ENCODE measurements at places on chromosomes 7 and 10.
A peak's percentile ranks its signal among the peaks of the same experiment; 100 is the strongest.

- DNase-seq: no peak
Observed at GRCh38 chr10:22618078-22618785, 96.1 kb downstream of the PIP4K2A start.

GRCh38 chr10:112148331-112148730 lies 35.2 kb downstream of the GPAM start:
- no peak for DNase-seq

DNA sequence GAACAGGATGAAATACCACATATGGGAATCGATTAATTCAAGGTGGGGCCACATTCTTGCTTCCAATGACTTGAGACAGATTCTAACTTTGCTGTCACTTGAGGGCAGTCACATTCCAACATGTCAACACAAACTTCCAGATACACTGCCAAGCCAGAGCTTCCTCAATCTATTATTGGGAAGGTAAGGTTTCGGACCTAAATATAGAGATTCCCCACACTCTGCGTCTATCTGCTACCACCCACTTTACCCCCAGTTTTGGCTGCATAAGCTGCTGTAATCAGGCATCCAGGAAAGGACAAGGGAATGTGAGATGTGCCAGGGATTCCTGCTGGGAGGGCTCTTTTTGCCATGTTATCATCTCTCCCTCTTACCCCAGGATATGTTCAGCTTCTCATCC lies 20.5 kb upstream of the DGKI start:
- DNase-seq: no peak

GRCh38 chr10:123087786-123088185 lies 48.0 kb upstream of the HMX3 start:
- no peak for DNase-seq

- no peak for DNase-seq
Observed at GRCh38 chr7:88922944-88923343, 127.4 kb upstream of the TEX47 start.

- no peak for DNase-seq
Observed at GRCh38 chr10:91289305-91289704, 68.8 kb downstream of the PCGF5 start.

GRCh38 chr7:157830331-157830730 lies 493.5 kb downstream of the DNAJB6 start:
- no peak for DNase-seq

- DNase-seq: no peak
Observed at GRCh38 chr10:33082373-33082895, 124.4 kb upstream of the ITGB1 start.

DNA sequence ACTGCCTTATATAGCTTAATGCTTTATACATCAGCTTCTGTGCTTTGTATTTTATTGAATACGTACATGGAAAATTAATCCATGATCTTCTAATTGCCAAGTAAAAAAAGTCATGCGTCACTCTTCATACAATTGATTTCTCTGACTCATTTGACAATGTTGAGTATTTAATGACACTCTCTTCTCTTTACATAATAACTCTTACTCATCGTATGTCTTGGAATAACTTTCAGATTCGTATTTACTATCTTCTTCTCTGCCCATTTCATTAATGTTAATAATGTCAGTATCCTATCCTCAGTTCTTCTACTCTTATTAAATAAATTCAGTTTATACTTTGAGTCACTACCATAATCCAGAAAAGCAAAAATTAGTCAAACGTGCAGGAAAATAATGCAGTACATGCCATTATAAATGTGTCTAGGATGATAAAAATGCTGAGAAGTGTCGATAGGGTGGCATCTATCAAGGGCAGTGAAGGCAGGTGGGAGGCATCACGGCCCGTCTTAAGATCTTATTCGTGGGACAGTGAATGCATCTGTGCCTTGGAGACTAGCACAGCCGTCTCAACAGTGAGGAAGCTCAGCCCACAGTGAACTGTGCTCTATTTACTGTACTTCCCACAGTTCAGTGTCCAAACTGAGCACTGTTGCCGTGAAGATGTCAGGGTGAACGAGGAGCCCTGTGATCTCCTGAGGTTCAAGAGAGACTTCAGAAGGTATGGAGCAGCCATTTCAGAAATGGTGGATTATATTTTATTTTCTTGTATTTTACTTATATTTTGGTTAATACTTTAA lies 39.8 kb upstream of the AKR1E2 start:
- DNase-seq: no peak

DNA sequence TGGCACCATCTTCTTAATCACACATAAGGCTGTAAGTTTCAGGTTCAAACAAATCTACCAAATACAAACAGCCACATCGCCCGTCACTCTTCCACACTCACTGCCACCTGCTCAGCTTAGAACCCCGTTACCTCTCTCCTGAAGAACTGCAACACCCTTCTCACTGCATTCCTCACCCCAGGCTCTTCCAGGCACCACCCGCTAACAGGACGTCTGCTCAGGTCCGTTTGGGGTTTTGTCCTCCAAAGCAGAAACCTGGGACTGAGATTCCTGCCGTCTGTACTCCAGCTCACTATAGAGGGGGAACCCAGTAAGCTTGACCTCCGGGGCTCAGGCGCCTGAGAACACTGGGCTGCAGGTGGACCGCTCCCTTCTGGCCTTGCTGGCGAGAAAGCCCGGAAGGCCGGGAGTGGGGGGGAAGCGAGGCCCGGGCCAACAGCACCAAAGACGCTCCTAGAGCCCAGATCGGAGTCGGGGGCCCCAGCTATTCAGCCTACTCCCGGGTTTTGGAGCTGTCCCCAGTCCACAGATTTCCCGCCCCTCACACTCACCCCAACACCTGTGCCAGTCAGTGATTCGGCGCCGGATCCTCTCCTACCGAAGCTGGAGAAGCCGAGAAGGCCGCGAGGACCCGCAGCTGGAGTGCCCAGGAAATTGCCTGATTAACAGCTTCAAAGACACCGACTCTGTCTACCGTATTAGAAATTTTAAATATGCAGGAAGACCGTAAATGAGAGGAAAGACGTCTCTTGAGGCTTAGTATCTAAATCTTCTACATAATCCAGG lies at the start of gene AP3M1:
TSS of gene AP3M1 (minus strand) at position 625 of the 786 bp plus-strand sequence. CDS start 12,449 bp downstream, outside the sequence.
- peak; percentile 65 for DNase-seq

DNA sequence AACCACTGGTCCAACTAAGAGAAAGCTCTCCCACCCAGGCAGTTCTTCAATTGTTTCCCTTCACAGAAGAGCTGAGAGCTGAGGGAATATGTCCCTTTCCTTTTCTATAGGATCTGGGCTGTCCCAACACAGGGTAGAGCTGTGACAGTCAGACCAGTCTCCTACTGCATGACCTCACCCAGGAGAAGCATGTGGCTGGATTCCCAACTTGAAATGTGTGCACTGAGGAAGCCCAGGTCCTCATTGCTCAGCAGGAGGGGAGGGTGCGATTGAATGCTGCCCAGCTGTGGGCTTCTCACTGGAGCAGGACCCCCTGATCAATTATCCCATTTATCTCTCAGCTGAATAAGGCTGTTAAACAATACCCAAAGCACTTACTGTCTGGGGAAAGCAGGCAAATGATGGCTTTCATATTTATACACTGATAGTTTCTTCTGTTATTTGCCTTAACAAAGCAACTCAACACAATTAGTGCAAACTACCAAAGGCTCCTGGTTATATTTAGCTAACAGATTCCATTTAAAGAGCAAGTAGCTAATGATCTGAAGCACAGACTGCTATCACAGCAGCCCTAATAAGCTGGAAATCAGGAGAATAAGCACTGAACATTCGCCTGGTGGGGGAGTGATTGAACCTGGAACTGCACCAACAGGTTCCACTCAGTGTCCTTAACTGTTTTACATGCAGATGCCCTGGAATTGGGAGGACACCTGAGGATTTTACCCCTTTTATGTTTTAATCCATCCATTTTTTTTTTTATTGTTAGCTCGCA lies 508.8 kb downstream of the CCSER2 start:
- DNase-seq: no peak

GRCh38 chr7:151796871-151797537 lies 79.9 kb downstream of the PRKAG2 start:
- no peak for DNase-seq

DNA sequence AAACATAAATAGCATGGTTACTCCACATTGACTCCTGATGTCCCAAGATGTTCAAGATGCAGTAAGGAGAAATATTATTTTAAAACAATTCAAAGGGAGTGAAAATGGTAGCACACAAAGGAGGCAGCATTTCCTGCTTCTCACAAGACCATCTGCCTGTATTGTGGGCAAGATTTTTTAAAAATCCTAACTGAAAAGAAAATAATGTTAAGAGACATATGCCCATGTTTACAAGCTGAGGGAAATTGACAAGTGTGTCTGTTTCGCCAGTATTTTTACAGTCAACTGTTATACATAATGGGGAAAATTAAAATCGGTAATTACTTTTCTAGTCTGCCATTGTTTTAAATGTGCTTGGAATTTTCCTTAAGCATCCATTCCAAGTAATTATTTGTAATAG lies 646.2 kb upstream of the C7orf33 start:
- DNase-seq: no peak

DNA sequence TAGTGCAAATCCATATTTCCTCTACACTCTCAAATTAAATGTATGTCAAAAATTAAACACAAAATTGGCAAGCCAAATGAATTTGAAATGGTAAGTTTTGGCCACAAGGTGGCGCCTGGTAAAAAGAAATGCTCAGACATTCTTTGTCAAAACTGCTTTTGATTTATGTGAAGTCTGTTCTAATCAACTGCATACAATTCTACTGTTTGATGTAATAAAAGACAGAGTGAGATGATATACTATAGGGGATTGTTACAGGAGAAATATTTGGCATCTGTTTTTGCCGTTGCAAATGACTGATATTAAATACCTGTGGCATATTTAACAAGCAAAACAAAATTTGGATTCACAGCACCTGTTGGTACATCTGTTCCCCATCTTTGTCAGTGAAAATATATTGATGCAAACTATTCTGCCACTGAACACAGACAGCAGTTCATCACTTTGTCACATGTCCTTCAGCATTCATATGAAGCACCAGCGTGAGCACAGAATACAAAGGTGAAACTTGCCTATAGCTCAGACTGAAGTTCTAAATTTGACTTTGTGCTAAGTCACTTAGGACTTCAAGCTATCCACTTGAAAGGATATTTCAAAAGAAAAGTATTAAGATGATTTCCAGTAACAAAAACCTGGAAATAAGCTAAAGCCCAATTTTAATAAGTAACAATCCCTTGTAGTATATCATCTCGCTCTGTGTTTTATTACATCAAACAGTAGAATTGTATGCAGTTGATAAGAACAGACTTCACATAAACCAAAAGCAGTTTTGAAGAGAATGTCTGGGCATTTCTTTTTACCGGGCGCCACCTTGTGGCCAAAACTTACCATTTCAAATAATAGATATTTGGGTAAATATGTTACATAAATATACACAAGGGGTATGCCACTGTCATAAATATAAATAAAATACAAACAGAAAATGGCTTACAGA lies 10.2 kb upstream of the CH25H start:
- DNase-seq: no peak

DNA sequence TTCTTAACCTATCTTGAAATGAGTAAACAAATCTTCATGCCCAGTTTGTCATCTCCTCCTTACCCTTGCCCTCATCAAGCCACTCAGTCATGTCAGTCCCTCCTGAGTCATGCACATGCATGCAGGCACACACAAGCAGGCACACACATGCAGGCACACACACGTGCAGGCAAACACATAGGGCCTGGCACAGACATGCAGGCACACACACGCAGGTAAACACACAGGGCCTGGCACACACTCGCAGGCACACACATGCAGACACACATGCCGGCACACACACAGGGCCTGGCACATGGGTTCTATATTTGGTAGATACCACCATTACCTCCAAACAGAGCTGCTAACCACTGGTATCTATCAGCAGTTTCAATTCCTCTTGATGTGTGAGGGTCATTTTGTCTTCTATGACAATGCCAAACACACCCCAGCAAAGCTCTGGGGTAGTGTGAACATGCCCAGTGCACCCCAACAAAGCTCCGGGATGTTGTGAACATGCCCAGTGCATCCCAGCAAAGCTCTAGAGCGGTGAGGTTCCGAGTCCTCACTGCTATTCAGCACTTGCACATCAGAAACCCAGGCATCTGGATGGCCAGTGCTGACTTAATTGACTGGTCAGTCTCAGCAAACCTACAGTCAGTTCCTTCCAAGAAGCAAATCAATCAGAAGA lies 563.8 kb downstream of the PTPRN2 start:
- DNase-seq: no peak

DNA sequence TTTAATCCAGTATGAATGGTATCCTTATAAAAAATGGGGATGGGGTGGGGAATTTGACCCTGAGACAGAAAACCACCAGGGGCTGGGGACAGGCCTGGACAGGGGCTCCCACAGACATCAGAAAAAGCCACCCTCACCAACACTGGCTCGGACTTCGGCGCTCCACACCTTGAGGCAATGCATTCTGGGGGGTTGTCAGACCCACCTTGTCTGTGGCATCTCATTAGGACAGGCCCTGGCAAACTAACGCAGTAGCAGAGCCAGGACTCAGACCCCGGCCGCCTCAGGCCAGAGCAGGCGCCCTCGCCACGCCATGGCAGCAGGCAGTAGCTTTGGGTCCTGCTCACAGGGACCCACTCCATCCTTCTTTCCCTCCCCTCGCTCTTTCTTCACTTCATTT lies 160.1 kb downstream of the CCDC3 start:
- no peak for DNase-seq

DNA sequence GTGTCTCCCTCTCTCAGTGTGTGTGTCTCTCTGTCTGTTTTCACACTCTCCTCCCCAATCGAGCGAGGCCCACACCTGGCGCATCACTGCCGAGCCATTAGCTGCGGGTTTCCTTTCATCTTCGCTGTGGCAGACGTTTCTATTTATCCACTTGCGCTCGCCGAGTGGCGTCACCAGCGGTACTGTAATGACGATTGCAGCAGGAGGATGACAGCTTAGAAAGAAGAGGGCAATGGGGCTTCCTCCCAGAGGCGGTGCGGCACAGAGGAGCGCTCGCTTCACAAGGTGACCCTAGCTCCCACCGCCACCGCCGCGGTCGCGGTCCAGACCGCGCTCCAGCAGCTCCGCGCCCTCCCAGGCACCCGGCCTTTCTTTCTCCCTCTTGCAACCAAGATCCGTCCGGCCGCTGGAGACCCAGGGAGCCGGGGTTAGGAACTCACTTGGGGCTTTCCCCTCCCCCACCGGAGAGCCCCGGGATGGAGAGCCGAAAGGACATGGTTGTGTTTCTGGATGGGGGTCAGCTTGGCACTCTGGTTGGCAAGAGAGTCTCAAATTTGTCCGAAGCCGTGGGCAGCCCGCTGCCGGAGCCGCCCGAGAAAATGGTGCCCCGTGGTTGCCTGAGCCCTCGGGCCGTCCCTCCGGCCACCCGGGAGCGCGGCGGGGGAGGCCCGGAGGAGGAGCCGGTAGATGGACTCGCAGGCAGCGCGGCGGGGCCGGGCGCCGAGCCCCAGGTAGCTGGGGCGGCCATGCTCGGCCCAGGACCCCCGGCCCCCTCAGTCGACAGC lies at the start of gene EVX1:
TSS of gene EVX1 (plus strand) at position 248 of the 785 bp plus-strand sequence. CDS start at position 477, 229 bp downstream.
- peak; percentile 24 for DNase-seq
